AML-193 (cell line): ENCODE measurements at places on chromosomes 12 and 14.
A peak's percentile ranks its signal among the peaks of the same experiment; 100 is the strongest.

- no peak for DNase-seq
These were observed 30.6 kb upstream of the MYF6 start for GRCh38 chr12:80676856-80677255.

- peak; percentile 19 for DNase-seq
These were observed 4.3 kb upstream of the NIN start for GRCh38 chr14:50835280-50835679.

GRCh38 chr14:58639842-58640484 is 2.2 kb downstream of the DACT1 start:
- DNase-seq: peak; percentile 28

GRCh38 chr12:93699271-93700145 is 22.3 kb downstream of the CRADD start:
- DNase-seq: no peak

GRCh38 chr14:73796893-73797542 is 54.6 kb upstream of the PTGR2 start:
- no peak for DNase-seq

DNA sequence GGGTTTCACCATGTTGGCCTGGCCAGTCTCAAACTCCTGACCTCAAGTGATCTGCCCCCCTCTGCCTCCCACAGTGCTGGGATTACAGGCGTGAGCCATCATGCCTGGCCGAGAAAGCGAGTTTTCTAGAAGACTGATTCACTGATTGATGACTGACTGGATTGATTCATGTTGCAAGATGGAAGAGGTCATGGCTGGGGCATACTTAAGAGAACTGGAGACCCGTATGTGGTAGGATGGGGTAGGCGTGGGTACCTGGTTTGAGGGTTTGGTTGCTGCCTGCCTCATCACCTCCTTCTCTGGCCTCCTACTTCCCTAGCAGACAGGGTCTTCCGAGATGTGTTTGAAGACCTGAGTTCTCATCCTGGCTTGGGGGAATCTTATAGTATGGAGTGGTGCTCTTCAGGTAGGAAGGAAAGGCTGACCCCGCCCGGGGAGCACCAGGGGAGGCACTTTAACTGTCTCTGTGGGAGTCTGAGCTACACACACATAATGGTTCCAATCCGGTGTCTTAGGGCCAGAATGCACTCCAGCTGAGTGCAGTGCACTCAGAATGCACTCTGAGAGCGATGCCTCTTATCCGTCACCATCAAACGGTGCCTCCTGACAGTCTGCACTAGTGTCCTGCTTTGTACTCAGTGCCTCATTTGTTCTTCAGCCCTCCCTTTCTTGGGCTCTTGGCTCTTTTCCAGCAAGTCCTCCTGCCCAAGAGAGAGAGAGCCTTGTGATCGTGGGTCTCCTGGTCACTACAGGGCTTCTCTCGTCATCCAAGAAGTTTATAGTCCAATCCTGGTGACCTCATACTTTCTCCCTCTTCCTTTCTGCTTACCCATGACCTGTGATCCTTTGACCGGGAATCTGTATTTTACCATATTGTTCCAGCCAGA is 19.7 kb downstream of the PLEKHG3 start:
- DNase-seq: no peak

DNA sequence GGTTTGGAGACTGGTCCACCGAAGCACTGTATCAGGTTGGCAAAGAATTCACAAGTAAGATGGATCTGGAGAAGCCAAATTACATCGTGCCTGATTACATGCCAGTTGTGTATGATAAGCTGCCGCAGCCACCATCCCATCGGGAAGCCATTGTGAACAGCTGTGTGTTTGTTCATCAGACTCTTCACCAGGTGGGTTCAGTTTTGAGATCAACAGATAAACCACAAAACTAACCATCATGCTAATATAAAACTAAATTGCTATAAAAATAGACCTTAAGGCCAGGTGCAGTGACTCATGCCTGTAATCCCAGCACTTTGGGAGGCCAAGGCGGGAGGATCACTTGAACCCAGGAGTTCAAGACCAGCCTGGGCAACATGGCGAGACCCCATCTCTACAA is 58.9 kb downstream of the HSP90AA1 start:
- no peak for DNase-seq

GRCh38 chr12:95169368-95169767 is 47.9 kb downstream of the FGD6 start:
- DNase-seq: no peak

- no peak for DNase-seq
These were observed 10.7 kb downstream of the ARID4A start for GRCh38 chr14:58309086-58309485.

DNA sequence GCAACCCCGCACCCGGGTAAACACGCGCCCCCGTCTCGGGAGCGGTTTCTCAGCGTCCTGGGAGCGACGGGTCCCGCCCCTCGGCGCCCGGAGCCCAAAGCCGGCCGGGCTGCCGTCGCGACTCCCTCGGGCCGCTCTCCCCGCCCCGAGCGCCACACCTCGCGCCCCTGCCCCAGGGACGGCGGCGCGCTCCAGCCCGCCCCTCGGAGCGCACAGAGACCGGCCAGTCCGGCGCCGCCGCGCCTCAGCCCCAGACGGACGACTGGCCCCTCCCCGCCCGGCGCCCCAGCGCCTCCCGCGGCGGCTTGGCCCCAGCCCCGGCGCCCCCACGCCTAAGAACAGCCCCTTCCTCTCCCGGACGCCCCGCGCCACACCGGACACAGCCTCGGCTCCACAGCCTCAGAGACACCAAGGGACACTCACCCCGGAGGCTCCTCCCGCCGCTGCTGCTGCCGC is 411 bp downstream of the BTBD7 start:
- DNase-seq: no peak

GRCh38 chr14:92435154-92435553 is 78.4 kb upstream of the RIN3 start:
- DNase-seq: no peak

DNA sequence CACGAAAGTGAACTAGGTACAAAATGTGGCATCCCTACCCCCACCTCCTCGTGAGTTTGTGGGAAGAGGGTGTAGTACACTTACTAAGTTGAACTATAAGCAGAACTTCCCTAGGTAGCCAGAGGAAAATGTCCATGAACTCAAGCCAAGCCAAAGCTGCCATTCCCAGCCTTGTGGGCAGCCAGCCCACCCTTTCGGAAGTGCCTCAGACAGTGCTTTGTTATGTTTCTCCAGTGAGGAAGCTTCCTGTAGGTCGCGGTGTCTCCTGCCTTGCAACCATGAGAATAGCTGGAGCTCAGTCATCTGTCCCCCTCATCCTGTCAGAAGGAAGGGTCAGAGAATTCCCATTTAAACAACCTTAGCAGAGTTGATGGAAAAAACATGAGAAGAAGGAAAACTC is 266.9 kb downstream of the DUSP6 start:
- DNase-seq: no peak

DNA sequence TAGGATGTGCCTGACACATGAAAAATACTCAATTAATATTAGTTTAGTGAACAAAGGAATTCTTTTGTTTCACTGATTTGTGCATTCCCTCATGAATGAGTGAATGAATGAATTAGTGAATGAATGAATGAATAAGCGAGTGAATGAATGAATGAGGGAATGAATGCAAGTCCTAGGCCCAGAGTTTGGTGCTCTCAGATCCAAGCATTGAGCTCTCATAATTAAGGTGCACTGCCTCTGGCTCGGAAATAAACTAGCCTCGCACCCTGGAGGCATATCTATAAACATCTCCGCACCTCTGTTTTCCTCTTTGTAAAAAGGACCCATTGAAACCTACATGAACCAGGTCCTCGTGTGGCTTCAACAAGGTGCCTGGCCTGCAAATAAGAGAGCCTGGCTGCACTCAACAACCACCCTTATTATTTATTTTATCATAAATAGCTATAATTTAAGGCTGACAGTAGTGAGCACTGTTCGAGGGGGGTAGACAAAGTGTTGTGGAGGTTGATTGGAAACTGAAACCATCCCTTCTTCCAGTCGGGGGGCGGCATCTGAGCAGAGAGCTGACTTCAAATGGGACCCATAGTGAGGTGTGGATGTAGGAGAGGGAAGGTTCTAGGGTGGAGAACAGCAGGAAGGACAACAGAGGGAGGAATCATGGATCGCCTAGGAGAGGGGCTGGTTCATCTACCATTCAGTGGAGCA is 316.8 kb downstream of the BCL11B start:
- no peak for DNase-seq

GRCh38 chr14:33993246-33993645 is 42.4 kb upstream of the EGLN3 start:
- no peak for DNase-seq

DNA sequence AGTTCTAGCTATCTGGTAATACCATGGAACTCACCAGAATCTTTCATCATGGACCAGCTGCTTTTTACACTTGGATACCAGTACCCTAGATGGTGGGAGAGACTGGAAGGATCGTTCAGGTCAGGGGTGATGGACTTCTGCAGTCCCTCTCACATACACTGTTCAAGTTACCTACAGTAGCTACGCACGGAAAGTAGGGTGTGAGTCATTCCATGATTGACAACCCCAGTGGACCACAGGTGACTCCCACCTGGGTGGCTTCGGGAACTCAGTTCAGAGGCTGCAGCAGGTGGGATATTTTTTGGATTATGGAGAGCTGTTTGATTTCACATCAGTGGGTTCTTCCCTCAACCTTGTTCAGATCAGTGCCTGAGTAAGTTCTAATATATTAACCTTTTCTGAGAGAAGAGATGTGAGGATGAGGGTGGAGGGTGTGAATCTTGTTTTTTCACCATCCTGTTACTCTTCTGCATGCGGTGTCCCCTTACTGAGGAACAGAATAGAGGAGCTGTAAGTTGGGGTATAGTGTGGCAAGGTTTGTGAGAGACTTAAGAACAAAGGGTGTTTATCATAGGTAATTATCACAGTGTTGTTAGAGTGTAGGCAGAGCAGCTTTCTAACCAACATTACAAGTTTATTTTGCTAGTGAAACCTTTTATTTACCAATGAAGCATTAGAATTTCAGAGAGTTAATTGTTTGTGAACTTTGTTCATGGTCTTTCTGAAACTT is 39.6 kb downstream of the PRKCH start:
- no peak for DNase-seq

- DNase-seq: no peak
These were observed 21.3 kb downstream of the PRKD1 start for GRCh38 chr14:29906256-29906870.
